ENCODE measurements at places on chromosomes 6 and 20.
A peak's percentile ranks its signal among the peaks of the same experiment; 100 is the strongest.

- no peak for DNase-seq
Observed at GRCh38 chr6:33984466-33985312, 161.2 kb downstream of the GRM4 start.

DNA sequence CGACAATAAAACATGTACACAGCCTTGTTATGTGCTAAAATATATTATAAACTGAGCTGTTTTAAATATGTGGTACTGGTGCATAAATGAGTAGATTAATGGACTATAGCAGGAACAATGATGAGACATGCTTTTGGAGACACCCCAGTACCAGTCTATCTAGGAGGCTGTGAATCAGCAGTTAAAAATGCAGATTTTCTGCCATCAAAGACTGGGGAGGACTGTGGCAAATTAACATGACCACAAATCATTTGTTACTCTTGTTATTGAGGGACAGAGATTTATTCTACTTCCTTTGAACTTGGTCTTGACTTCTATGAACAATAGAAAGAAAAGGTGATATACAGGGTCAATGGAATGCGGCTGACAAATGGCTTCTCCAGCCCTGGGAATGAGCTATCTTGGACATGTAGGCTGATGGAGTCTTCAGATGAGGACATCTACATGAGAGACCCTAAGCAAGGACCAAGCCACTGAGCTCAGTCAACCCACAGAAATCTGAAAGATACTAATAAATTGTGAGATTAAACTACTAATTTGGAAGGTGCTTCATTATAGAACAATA, 551.7 kb upstream of the GJE1 start:
- no peak for DNase-seq

- DNase-seq, result no peak
Observed at GRCh38 chr6:84766799-84767525, 2.6 kb upstream of the TBX18 start.

GRCh38 chr20:5658912-5659345, 91.3 kb upstream of the SHLD1 start:
- DNase-seq, result peak; percentile 3

- no peak for DNase-seq
Observed at GRCh38 chr20:22866812-22867341, 168.2 kb upstream of the SSTR4 start.

- DNase-seq, result no peak
Observed at GRCh38 chr6:2078888-2079287, 166.5 kb downstream of the GMDS start.

- DNase-seq, result no peak
Observed at GRCh38 chr20:44271915-44272663, 25.0 kb downstream of the GDAP1L1 start.

- DNase-seq, result no peak
Observed at GRCh38 chr6:144690133-144690532, 405.0 kb downstream of the UTRN start.

DNA sequence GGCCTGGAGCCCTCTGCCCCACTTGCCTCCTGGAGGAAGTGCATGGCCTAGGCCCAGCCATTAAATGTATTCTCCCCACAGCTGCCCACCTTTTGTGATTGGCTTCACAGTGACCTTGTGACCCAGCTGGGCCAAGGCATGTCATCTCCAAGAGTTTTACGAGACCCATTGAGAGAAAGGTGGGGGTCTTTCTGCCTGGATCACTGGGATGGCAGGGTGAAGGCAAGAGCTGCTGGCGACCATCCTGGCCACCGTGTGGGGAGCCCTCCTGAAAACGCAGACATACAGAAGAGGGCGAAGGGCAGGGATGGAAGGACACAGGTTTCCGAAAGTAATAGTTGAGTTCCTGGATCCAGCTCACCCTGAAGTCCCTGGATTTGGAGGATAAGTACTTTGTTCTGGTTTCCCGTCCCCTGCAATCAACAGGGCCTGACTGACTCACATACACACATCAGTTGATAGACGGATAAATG, 12.3 kb upstream of the SPO11 start:
- DNase-seq, result no peak

DNA sequence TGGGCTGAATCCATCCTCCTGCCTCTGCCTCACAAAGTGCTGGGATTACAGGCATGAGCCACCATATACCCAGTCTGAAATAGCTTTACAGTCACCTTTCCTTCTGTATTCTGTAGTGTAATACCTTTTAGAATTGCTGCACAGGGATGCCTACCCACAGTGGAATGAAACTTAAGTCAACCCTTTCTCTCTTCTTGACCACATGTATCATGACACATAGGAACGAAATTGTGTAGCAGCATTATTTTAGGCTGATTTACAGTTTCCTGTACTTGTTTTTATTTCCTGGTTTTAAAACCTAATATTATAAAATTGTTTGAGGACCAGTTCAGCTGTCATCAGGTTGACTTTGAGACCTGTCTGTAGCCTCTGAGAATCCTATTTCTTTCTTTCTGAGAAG, 297.8 kb downstream of the ZFAND3 start:
- no peak for DNase-seq

DNA sequence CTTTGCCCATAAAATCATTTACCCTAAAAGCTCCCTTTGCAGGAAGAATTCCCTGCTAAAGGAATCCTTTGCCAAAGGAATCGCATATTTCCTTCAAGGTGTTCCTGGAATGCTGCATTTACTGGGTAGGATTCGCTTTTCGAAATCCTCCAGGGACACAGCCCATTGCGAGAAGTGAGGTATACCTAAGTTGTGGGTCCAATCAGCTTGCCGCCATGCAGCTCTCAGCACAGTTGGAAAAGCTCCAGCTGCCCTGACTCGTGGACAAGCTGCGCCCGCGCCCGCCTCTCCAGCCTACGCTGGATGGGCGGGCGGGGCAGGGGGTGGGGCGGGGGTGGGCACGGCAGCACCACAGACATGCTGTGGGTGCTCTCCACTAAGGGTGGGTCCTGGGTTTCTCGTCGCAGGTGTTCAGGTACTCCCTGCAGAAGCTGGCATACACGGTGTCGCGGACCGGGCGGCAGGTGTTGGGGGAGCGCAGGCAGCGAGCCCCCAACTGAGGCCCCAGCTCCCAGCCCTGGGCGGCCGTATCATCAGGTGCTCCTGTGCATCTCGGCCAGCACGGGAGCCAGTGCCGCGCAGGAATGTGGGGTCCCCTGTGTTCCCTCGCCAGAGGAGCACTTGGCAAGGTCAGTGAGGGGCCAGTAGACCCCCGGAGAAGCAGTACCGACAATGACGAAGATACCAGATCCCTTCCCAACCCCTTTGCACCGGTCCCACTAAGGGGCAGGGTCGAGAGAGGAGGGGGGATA, 1.4 kb downstream of the NNAT start:
- no peak for DNase-seq
